H9 (cell line): ENCODE measurements at places on chromosomes 3 and 15.

GRCh38 chr3:4421121-4421520, 45.9 kb downstream of the SUMF1 start:
- no peak for DNase-seq

- peak; percentile 61 for DNase-seq
These were observed 30.7 kb downstream of the CLEC3B start for GRCh38 chr3:45056608-45057301.

GRCh38 chr3:48215019-48215418, 8.3 kb upstream of the CAMP start:
- no peak for DNase-seq

DNA sequence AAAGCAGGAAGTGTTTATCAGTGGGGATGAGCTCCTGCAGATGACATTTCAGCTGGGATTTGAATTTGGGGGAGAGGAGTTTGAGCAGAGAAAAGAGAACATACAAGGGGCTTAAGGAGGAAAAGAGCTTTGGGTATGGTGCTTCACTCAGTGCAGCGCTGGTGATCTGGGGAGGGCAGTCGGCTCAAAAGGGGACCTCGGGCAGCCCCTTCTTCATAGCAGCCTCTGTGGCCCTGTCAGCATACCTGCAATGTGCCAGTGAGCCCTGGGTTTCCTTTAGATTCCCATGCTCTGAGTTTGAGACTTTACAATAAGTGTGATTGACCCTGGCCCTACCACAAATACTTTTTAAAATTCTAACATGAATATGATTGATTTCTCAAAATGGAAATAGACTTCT, 40.2 kb downstream of the ROPN1B start:
- no peak for DNase-seq

GRCh38 chr15:71660501-71660900, 149.9 kb upstream of the NR2E3 start:
- no peak for DNase-seq

- no peak for DNase-seq
These were observed 107.1 kb downstream of the ATG7 start for GRCh38 chr3:11379238-11379823.

DNA sequence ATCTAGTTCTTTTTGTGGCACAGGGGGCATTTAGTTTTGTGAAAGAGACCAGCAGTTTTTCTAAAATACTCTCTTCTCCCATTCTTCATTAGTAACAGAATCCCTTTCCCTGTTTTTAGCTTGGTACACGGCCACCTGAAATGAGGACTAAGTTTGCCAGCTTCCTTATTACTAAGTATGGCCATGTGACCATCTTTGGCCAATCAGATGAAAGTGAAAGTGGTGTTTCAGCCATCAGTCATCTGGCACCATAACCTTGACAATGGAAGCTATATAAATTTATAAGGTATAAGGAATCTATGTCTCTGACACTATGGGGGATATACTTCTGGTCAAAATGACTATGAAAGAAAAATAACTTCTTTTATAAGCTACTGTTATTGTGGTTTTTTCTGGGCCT, 570.4 kb downstream of the AGBL1 start:
- DNase-seq: no peak

- DNase-seq: no peak
These were observed 13.8 kb upstream of the POLR2M start for GRCh38 chr15:57692709-57693108.

DNA sequence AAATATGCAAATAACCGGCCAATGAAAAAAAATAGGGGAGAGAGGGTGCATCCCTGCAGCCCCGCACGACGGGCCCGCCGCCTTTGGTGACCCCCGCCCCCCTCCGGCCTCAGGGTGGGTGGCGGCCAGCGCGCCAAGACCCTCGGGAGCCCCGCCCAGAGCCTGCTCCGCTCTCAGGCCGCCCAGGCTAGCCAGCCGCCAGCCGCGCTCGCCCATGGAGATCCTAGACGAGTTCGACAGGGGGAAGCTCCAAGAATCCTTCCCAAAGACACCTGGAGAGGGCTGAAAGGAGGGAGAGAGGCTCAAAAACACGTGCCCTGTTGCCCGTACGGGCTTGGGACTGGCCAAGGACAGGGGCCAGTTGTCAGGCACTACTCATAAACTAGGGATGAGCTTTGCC, 434.0 kb downstream of the NR2F2 start:
- no peak for DNase-seq

GRCh38 chr3:189132231-189132671, 39.5 kb upstream of the TPRG1 start:
- no peak for DNase-seq

- DNase-seq: peak; percentile 52
These were observed 517 bp downstream of the FBN1 start for GRCh38 chr15:48644827-48645557.

GRCh38 chr15:52234596-52235541, 43.7 kb upstream of the GNB5 start:
- DNase-seq: no peak

GRCh38 chr15:78992416-78993256, 47.8 kb upstream of the CTSH start:
- DNase-seq: no peak

- peak; percentile 29 for DNase-seq
These were observed 376.3 kb downstream of the GAP43 start for GRCh38 chr3:115999613-116000012.

- no peak for DNase-seq
These were observed 91.8 kb upstream of the ALCAM start for GRCh38 chr3:105274958-105275357.

DNA sequence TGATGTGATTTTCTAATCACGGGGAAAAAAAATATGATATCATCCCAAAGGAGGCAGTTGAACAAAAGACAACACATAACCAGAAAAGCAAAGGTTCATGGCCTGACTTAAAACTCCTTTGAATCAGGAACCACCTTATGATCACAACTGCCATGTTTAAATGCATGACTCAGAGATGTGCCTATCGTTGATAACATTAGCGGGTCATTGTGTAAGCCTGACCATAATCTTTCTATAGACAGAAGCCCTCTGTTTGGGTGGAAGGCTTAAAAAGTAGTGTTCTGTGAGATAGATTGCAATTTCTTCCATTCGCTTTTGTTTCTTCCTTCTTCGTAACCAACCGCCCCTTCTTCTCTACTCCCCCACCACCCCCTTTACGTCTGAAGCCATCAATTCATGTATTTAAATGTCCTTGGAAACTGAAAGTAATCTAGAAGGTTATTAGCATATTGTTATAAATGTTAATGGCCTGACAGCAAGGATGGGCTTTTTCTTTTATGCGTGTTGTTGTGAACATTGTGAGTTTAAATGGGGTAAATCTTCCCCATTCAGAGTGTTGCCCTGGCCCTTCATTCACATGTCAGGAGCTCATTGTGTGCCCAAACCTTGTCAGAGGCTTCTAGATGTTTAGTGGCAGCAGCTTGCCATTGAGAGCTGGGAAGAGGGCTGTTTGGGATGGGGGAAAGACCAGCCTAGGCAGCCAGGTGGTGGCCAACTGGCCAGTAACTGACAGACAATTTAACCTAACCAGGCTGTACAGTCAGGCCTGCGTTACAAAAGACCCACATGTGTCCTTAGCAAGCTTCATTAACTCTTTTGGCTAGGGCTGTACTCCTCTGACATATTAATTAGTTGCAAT, 64.5 kb downstream of the EPHA3 start:
- DNase-seq: no peak

DNA sequence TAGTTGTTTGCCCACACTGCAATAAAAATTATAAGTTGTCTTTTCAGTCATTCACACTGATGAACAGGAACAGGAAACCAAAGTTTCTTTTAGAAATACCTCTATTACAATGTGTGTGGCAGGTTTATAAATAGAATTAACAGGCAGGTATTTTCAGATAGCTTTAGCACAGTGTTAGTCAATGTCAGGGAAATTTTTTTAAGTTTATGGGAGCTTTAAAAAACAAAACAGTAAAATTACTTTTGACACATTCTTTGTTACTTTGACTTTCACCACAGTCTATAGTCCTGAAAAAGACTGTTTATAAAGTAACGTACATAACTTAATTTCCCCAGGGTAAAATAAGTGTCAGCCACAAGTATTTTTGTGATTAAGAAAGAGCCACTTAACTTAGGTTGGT, 38.1 kb downstream of the SERPINI1 start:
- no peak for DNase-seq

DNA sequence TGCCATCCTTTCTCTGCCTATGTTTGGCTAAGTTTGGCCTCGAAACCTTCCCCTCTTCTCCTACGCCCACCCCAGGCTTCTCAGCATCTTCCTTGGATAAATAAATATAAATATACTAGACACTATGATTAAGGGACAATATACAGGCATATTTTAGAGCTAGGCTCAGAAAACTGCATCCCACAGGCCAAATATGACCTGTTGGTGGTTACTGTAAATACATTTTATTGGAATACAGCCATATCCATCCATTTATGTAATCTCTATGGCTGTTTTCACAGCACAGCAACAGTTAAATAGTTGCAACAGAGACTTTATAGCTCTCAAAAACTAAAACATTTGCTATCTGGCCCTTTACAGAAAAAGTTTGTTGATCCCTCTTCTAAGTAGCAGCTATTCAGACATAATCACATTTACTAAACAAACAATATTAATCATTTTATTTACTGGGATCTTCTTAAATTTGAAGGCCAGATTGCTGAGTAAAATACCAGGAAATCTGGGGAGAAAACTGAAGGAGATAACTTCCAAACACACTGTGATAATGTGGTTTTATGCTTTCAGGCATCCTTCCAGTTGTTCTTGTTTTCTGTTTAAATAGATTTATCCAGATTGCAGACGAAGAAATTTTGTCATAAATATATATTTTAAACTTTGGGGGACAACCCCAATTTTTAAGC, 269.7 kb upstream of the THRB start:
- DNase-seq: no peak

GRCh38 chr15:89323825-89324224, 10.8 kb downstream of the POLG start:
- DNase-seq: no peak

- no peak for DNase-seq
These were observed 106.1 kb upstream of the GMNC start for GRCh38 chr3:190968616-190969015.

GRCh38 chr3:100254168-100254777, 6.5 kb upstream of the TBC1D23 start:
- DNase-seq: peak; percentile 67

- no peak for DNase-seq
These were observed 513.4 kb downstream of the ZNF385D start for GRCh38 chr3:21237638-21238037.

DNA sequence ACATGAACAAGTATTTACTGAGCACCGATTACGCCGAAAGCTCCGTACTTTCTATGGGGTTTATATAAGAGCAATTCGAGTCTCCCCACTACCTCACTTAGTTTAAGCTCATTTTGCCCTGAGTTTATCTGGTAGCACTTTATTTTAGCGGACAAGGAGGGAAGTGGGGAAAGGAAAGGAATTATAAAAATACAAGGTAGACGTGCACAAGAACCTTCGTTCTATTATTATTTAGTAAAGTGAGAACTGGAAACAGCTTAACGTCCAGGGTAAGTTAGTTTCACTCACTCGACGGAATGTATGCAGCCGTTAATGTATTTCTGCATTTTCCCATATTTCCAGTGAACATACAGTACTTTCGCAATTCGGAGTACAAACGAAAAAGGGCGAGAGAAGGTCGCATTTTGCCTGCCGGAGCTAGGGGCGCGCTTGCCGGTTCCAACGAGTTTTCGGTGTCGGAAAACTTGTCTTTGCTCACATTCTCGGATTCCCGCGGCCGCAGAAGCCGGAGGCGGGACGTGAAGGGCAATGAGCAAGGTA, 1.2 kb upstream of the STT3B start:
- DNase-seq: no peak

DNA sequence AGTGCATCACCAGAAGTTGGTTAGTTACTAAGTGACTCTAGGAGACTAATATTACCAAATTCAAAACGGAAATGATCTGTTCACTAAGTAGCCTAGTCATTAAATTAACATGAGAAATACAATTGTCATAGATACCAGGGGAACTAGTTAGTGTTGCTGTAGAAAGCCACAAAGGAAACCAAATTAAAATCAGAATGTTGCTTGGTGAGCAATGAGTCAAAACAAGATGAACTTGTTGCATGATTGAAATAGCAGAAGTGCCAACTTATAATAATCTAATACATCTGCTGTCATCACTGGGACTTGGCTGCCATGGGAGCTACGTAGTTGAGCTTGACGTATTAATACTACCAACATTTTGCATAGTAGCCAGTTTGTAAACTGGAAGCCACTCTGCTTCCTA, 458.1 kb downstream of the DIPK2A start:
- no peak for DNase-seq

DNA sequence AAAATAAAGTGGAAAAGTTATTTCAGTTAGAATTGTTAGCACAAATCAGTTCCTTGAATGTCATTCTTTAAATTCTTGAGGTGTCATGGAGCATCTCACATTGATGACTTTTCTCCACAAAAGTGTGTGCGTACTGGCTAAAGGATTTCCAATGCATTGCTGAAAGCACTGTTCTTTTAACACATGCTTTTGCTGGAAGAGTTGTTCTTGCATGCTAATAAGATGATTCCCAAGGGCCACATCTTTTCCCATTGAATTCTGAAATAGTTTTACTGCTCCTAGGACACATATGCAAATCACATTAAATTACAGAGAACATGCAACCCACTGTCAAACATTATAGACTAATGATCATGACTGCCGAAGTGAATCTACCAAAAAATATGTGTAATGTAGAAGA, 516.3 kb upstream of the CADM2 start:
- DNase-seq: no peak

GRCh38 chr3:133381346-133382109, 18.3 kb upstream of the BFSP2 start:
- DNase-seq: no peak

DNA sequence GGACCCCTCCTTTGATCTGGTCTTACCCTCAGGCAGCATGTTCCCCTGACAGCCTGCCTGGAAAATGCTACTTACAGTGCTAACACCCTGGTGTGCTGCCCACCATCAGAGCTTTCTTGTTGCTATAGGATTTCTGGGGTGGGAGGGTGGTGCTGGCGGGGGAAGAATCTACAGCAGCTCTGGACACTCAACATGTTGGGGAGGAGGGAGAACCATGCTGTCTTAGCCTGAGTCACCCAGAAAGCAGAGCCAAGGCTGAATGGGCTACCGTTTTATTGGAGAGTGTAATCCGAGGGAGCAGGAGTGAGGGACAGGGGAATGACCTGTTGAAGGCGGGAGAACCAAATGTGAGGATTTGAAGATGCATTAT, 45.6 kb downstream of the MFSD1 start:
- DNase-seq: no peak

DNA sequence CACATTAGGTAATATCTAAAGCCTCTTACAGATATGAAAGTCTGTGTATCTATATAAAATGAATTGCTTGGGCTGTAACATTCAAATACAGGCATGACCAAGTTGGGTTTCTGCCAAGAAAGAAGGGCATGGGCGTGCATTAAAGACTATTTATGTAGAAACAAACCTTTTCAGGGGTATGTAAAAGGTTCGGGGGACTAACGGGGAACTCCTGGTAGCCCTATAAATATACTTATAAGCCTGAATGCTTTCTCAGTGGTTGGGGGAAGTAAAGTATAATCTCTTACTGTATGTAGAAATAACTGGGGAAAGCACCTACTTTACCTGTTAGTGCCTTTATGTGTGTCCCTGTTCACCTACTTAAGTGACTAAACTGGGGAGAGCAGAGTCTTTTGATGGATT, 154.5 kb upstream of the TBL1XR1 start:
- DNase-seq: no peak
